Mucosa of gallbladder (tissue), 1 donor: ENCODE measurements at places on chromosomes 1 and 21. TPM values are rescaled to one million over a fixed set of nuclear protein-coding genes. Genes with fewer than 3 reads are reported as not detected.

GRCh38 chr1:103341377-103341880 lies 184.1 kb upstream of the RNPC3 start:
- DNase-seq = no peak

Gene PLA2G2A
- total RNA-seq = 19.0 TPM

DNA sequence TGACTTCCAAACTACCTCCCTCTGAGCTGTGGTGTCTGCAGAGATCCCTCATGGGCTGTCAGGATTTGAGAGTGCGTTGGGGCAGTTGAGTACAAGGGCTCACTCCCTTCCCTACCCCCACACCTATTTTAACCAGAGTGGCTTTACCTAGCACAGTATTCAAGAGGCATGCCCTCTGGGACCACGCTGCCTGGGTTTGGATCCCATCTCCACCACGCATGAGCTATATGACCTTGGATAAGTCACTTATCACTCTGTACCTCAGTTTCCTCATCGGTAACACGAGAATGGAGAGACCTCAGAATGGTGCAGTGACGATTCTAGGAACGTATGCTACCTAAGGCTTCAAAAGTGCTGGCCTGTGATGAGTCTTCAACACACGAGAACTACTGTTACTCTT lies 147.3 kb upstream of the WNT4 start:
- DNase-seq = no peak

Gene LCE3A
- not detected for total RNA-seq

Gene MTARC1
- total RNA-seq = 13.2 TPM

DNA sequence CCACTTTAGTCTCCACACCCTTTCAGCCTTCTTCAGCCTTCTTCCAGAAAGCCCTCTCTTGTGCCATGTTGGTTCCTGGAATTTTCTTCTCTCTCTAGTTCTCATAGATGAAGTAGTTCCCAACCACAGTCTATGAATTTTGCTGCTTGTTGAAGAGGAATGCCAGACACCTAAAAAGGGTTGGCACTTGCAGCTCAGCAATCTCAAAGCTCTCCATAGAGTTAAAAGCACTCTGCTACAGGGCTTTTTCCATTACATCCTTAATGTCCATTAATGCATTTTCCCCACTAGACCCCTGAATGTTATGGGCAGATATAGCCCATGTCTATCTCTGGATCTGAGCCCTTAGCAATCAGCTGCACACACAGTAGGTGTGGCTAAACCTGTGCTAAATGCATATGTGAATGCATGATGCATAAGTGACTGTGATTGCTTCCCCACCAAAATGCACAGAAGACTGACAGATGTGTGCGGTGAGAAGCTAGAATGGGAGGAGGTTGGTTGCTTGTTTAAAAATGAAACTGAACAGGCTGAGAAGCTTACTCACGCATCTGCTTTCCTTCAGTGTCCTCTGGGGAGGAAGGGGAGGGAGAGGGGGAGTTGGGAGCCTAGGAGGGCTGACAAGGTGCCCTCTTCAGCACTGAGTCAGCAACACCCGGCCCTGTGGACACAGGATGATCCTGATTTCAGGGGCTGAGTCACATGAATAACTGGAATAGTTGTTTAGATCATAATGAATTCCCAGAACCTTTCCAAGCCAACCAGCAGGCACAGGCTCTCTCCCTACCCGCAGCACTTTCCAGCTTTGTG lies 146.1 kb upstream of the FGGY start:
- DNase-seq = peak; percentile 73

DNA sequence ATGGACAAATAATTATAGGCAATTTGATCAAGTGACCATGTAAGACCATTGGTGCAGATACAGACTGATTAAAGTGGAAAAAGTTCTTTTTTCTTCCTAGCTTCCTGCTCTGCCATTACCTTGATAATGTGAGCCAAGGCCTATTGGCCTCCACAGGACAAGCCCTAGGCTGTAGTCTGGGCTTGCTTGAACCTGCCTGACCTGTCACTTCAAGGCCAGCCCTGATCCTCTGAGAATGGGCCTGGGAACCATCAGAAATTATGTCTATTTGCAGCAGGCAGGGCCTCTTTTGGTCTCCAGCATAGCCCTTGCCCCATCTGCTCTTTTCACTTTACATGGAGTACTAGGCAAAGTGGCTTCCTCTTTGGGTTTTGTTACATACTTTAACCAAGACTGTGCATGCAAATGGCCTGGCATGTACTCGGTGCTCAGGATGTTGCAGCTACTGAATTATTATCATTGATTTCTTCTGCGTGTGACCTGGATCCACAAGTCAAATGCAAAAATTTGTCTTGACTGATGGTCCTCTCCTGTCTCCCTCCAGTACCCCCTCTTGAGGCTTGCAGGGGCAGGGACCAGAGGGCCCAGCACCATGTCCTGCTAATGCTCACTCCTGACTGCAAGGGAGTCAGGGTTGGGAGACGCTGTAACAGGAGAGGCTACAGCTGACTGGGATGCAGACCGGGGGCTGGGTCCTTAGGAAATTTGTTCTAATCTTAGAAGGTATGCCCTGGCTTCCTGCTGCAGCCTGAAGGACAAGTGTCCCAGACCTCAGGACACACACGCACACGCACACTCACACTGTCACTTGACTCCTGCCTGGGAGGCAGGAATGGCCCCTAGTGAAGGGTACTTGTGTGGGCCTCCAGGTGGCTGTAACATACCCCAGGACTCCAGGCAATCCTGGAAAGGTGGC lies 39.4 kb downstream of the RCSD1 start:
- DNase-seq = no peak

GRCh38 chr1:234000557-234001041 lies 96.1 kb downstream of the SLC35F3 start:
- no peak for DNase-seq

GRCh38 chr1:190277107-190277506 lies 200.6 kb downstream of the BRINP3 start:
- no peak for DNase-seq

- DNase-seq = no peak
Observed at GRCh38 chr1:78319603-78320002, 171.2 kb upstream of the PTGFR start.

DNA sequence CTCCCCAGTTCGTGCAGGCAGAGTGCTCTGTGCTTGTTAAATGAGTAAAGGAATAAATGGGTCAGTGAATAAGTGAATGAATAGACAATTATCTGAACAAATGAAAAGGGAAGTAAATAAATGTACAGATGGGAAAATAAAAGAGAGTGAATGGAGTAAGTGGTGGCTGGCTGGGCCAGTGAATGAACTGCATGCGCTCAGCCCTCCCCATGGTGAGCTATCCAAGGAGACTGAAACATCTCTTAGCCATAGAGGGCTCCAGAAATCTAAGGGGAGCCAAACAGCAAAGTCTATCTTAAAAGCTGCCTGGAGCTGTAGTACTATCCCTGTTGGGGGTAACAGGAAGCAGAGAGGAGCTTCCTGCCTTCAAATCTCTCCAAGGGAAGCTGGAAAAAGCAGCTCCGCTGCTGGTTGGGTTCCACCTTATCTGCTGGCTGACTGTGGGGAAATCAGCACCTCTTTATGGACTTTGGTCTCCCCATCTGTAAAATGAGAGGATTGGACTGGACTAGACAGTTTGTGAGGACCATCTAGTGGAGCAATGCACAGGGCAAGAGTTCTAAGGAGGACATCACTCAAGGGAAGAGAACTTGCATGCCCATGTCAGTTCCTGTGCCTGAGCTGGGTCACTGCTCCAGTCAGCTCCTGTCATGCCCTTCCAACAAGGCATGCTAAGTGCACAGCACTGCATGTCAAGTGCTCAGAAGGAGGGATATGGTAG lies 77.9 kb downstream of the TRABD2B start:
- DNase-seq = no peak

Gene OR2T2
- total RNA-seq = not detected

DNA sequence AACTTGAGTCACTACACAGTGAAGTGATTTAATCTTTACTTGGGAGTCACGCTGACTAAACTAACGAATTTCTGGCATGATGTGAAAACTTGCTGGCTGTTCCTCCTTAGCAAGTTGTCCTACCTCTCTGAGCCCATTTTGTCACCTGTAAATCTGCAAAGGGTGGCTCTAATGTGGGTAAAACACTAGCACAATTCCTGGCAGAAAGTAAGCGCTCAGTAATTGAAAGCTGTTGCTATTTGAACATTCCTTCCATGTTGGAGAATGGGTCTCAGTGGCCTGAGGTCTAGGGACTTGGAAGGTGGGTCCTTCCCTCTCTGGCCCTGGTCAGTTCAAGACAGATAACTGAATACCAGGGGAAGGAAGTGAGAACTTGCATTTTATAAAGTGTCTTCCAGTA lies 309.0 kb upstream of the PROX1 start:
- DNase-seq = no peak
